ENCODE measurements at places on chromosomes 12 and 14.

GRCh38 chr14:92986254-92987147, 63.6 kb downstream of the CHGA start:
- DNase-seq: peak; percentile 48

DNA sequence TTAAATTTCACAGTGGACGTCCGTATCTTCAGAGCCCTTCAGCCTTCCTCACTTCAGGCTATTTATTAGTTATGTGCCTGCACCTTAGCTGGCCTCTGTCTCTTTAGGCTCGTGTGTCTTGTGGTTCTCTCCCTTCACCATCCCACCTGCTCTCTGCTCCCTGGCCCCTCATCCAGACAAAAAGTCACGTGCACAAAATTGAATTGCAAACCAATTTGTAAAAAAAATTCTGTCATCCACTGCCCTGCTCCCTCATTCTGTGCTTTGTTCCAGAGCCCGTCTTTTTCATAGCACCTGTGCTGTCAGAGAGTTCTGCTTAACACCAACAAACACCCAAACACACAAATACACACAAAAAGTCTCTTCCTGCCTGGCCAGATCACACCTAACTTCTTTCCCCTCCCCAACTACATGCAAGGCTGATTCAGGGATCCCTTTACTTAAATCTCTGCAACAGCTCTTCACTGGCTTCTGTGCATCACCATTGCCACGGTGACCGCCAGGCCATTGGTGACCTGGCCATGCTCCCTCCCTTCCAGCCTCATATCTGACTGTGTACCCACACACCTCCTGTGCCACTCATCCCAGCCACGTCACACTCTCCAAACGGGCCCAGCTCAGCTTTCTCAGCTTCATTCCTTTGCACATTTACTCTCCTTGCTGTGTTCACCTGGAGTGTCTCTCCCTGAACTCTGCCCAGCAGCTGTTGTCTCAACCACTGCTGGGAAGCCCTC, 205.7 kb downstream of the TTC8 start:
- DNase-seq: no peak

DNA sequence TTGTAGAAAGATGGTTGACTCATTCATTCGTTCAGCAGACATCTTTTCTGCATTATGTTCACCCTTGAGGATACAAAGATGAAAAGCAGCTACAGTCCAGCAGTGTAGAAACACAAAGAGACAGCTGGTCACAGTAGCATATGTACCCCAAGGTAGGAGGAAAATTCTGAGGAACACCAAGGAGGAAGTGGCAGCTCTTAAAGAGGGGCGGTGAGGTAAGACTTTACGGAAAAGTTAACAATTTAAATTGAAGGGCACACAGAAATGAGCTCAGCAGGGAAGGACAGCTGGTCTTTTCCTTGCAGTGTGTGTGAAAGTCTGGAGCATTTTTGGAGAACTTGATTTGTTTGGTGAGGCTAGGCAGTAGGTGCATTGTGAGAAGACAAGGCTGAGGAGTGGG, 3.5 kb downstream of the SLC35E3 start:
- no peak for DNase-seq

- no peak for DNase-seq
Observed at GRCh38 chr12:65703176-65703575, 121.1 kb upstream of the HMGA2 start.

DNA sequence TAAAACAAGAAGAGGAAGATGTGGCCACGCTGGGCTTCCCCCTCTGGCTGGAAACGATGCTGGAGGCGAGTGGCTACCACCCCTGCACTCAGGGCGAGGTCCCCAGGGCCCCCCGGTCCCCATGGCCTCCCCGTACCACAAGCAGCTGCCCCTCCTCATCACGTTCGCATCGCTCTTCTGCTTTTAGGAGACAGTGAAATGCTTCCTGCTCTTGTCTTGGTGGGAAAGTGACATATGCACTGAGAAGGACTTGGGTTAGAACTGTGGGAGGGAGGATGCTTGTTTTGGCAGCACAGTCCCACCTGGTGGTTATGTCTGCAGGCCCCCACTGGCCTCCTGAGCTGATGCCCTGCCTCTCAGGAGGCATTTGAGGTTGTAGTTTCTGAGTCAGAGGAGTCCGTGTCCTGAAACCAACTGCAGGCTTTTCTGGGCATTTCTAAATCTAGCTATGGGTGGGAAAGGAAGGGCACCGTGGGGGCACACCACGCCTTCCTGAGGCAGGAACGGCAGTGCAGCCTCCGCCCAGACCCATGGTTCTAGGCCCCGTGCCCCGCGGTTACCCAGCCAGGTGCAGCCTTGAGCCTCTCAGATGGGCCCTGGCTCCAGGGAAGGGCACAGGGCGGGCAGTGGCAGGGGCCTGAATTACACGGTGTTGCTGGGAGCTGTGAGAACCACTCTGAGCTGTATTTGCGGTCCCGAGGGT, 139.3 kb downstream of the ADGRD1 start:
- DNase-seq: no peak

GRCh38 chr14:87309557-87309956, 683.4 kb downstream of the GALC start:
- no peak for DNase-seq

DNA sequence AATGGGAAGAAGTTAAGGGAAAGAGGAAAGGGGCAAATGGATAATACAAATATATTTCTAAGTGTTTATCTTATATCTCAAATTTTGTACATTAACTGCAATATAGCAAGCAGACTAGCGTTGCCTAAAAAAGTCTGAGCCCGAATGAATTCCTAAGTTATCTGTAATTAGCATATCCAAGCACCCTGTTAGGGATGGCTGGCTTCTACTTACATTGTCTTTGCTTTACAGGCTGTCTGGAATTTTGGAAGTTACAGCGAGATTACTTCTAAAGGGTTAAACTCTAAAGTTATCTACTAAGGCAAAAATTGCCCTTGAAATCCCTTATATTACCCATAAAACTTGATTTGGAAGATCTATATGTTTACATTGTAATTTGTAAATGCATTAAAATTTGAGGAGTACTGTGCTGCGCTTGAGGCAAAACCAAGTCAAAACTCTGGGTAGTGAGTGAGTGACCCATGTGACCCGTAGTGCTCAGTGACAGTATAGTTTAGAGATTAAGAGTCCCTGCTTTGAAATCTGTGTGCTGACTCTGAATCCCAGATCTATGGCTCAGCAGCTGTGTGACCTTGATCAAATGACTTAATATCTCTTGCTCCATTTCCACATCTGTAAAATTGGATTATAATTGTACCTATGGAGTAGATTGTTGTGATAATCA, 17.3 kb upstream of the LIN7A start:
- DNase-seq: no peak

DNA sequence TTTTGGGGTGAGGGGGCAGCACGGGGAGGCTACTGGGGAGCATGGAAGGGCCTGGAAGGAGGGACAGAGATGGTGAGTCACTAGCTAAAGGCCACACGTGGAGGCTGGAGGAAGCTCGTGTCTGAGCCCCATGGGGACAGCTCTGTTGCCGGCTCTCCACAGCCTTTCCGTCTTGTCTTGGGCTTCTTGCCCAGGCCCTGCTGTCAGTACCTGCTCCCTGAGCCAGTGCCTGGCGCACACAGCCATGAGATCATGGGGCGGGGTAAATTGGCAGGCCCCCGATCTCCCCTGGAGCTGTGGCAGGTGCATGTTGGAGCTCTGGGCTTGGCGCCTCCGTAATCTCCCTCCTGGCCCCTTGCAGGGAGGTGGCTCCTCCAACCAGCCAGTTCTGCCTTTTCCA, 16.1 kb upstream of the KRT80 start:
- DNase-seq: no peak

- no peak for DNase-seq
Observed at GRCh38 chr12:18419311-18419710, 158.0 kb downstream of the PIK3C2G start.

- no peak for DNase-seq
Observed at GRCh38 chr12:29239336-29239735, 90.3 kb downstream of the FAR2 start.

GRCh38 chr14:92292673-92293072, 30.3 kb upstream of the SLC24A4 start:
- no peak for DNase-seq

- DNase-seq: no peak
Observed at GRCh38 chr12:68482660-68483059, 128.0 kb upstream of the RAP1B start.

- no peak for DNase-seq
Observed at GRCh38 chr12:93994721-93995120, 153.7 kb upstream of the PLXNC1 start.

- no peak for DNase-seq
Observed at GRCh38 chr12:49947593-49948226, 2.8 kb upstream of the AQP2 start.

DNA sequence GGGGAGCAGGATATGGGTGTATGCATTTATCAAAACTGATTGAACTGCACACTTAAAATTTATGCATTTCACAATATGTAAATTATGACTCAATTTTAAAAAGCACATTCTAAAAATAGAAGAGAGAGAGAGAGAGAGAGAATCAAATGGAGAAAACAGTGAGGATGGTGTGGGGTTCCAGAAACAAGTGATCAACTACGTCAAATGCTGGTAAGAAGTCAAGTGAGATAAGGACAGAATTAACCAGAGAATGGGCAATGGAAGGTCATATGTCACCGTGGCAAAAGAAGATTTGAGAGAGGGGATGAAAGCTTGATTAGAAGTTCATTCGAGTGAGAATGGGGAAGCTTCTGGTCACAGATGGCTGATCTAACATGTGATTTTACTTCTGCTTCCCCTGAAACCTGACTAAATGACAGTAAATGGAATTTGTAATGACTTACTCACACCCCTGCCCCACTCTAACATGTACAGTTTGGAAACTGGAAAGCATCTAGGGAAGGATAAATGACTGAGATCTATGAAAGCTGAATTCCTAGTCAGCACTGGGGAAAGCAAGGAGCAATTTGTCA, 276.5 kb upstream of the AMIGO2 start:
- DNase-seq: no peak

DNA sequence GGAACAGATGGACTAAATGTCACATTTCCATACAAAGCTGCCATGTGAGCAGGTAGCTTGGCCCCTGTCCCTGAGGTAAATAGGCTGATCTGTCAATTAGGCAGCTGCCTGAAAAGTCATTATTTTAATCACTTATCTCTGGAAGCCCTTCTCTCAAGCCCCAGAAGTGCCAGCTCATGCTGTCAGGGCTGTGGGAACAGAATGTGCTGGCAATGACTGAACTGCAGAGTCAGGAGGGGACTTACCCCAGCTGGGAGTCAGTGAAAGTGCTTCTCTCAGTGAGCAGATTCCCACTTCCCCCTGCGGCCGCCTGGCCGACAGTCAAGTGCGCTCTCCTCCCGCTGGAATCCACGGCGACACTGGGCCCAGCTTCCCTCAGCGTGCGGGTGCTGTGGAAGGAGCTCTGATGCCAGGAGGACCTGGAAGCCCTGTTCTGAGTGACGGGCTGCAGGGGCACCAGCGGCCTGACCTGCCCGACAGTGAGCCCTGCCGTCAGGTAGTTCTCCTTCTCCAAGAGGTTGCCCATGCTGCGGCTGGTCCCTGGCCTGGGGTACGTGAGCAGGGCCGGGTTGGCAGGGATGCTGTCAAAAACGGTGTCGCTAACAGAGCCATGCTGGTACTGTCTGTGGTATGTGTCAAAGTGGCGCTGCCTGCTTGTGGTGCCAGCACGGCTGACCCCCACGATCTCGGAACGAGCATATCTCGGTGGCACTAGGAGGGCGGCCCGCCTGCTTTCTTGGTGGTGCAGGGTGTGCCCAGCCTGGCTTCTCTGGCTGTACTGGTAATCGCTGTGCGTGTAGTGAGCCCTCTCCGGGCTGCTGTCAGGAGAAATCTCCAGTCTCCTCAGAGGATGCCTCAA, 18.7 kb downstream of the PKP2 start:
- no peak for DNase-seq

GRCh38 chr12:124805876-124806668, 57.6 kb downstream of the SCARB1 start:
- DNase-seq: no peak

DNA sequence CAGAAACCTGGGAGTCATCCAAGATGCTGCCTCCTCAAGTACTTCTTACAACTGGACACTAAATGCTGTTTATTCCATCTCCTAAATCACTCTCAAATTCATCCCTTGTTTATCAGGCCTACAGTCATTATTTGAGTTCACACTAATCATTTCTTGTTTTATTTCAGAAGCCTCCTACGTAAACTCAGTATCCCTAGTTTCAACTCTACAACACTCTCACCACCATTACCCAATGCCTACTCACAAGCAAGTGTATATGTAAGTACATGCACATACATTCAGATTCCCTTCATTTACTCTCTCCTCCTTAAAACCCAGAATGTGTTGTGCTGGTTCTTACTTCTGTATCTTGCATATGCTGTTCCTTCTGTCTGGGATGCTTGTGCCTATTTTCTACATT, 43.0 kb downstream of the DDHD1 start:
- no peak for DNase-seq

DNA sequence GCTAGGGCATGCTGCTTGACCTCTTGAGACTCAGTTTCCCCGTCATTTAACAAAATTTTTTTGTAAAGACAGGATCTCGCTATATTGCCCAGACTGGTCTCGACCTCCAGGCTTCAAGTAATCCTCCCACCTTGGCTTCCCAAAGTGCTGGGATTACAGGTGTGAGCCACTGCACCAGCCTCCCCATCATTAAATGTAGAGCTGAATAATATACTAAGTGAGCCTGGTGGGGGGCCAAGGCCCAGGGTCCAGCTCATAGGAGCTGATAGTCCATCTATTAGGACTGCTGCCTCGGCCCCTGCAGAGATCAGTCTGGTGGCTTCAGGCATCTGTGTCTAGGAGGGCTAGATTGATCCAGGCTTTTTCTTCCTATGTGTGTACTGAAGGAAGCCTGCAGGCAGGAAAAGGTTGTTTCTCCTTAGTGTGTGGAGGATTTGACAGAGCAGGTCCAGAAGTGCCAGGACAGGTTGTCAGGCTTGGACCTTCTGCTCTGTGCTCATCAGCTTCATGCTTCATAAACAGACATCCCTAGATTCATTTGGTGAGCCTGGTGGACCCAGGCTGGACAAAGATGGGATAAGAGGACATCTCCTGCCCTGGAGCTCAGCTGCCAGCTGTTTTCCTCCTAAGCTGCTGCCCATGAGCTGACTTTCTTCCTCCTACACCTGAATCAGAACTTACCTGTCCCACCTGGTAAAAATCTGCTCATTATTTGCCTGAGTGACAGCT, 135.4 kb downstream of the ZFP36L1 start:
- no peak for DNase-seq

- DNase-seq: no peak
Observed at GRCh38 chr12:10967409-10967808, 19.3 kb downstream of the TAS2R50 start.

DNA sequence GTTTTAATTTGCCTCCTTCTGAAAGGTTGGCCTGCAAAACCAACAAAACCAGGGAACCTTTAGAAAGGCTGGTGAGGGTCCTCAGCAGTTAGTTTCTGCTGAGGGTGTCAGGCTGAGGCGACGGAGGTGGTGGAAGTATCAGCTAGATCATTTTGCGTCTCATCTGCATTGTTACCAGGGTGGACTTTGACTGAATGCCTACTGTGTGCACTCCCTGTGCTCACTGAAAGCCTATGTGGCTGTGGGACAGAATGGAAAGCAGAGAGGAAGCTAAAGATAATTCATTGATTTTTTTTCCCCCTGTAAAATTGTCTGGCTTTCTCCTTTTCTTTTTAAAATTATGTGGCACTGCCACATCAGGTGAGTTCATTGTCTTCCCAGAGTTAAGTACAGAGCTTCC, 68.4 kb upstream of the SRSF5 start:
- no peak for DNase-seq

- no peak for DNase-seq
Observed at GRCh38 chr12:80869264-80869663, 68.5 kb downstream of the LIN7A start.

GRCh38 chr12:108611884-108612415, 14.1 kb upstream of the TMEM119 start:
- DNase-seq: no peak
